Cortex of kidney (tissue), 1 donor: ENCODE measurements at places on chromosomes 2 and 18.

- no peak for DNase-seq
Measured at GRCh38 chr2:64792995-64793639, 139.4 kb upstream of the SERTAD2 start.

DNA sequence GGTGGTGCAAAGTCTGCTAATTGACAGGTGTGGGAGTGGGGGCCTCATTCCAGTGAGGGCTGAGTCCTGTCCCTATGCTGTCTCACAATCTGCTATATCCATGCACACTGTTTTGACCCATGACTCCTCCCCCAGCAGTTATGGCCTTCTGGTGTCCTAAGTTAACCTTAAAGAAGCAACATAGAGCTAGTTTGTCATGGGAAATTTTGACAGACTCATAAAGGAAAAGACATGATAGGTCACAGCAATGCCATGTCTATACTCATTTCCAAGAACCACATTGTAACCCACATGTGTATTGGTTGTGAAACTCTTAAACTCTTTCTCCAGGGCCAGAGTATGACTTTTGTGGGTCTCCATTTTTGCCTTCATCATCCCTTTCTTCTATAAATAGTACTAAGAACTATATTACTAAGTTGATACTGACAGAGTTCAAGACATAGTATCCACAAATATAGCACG is 78.2 kb upstream of the SLC1A4 start:
- DNase-seq = no peak

DNA sequence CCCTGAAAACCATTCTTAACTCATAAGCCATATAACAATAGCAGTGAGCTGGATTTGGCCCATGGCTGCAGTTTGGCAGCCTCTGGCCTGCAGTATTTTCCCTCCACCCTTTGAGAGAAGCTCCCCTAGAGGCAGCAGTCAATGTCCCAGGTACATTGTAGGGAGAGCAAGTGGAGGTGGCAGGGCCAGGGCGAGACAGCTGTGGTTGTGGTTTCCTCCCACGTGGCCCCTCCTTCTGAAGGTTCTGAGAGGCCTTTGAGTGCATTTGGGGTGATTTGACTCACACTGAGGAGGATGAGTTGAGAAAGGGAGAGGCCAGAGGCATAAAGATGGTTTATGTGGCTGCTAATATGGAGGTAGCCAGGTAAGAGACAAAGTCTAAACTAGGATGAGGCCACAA is 45.5 kb upstream of the LDAH start:
- no peak for DNase-seq

- no peak for DNase-seq
Measured at GRCh38 chr2:135882415-135882814, 6.2 kb upstream of the MCM6 start.

GRCh38 chr18:5238371-5238976 is 41.4 kb upstream of the AKAIN1 start:
- DNase-seq = peak; percentile 18

GRCh38 chr18:74065366-74065765 is 82.3 kb downstream of the FBXO15 start:
- no peak for DNase-seq

DNA sequence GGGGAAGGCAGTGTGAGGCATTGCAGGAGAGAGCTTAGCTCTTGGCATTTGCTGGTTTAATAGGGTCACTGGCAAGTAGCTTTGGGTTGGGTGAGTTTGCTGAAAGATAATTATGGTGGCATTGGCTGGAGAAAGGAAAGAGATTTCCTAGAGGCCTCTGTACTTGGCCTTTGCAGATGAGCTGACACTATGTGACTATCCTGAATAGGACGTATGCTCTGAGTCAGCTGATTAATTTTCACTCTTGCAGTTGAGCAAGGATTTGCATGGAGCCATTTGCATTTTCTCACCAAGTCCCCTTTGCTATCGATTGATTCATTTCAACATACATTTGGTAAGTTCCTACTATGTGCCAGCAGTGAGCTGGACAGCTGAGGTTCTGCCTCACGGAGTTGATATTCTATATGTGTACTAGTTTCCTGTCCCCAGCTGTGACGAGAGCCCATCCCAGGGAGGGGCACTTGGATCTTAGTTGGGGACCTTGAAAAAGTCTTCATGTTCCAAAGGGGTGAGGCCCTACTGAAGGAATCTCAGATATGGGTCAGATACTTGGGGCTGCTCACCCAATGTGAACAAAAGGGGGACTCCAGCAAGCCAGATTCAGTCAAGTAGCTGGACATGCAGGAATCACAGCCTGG is 245.7 kb downstream of the LOXHD1 start:
- DNase-seq = no peak

DNA sequence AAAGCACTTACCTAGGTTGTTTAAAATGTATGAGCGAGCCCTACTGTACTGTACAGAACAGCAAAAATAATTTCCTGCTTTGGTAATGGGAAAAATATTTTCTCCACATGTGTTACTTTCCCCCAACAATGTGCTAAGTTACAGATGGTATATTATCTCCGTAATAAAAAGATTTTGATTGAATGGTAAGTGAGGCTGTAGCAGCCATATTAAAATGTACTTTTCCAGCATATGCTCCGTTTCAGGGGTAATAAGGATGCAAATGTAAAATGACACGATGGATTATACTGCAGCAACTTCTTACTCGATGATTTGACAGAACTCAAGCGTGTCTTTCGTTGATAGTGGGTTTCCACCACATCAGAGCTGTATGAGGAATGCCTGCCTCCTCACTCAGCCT is 50.5 kb downstream of the OSBPL6 start:
- no peak for DNase-seq

- no peak for DNase-seq
Measured at GRCh38 chr2:240149943-240150784, 9.7 kb upstream of the OTOS start.

DNA sequence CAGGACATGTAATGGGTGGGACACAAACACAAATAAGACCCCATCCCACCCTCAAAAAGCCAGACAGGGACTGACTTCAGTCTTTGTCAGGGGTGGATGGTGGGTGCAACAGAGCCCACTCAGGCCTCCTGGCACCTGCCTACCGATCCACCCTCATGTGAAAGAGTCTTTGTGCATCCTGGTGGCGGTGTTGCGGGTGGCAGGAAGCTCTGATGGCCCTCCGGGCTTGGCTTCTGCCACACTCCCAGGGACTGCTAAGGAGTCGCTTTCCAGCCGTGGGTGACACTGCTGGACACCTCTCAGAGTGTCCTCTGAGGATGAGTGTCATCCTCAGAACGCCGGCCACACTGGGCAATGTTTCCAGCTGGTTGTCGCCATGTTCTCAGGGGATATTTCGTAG is 92.6 kb downstream of the LDLRAD4 start:
- no peak for DNase-seq

- no peak for DNase-seq
Measured at GRCh38 chr2:73053316-73054114, 18.0 kb downstream of the SFXN5 start.
